ENCODE measurements at places on chromosomes 1 and 21.

DNA sequence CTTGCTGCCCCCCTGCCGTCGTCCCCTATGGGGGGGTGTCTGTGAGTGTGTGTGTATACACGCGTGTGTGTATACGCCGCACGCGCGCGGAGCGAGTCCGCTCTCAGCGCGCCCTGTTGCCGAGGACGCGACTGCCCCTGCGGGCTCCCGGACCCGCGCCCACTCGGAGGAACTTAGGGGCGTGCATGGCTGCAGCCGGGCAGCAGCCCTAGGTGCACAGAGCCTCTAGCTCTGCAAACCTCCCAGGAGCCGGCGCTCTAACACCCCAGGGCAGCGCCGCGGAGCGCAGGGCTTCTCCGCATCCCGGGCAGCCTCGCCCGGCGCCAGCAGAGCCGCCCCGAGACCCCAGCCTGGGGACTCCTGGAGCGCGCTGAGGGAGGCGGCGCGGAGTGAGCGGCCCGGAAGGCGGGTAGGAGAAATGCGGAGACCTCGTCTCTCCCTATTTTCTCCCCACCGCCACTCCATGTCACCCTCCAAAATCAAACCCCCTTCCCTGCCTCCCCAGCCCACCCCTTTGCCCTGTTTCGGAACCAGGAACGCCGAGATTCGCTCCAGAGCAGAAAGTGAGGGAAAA, 574 bp downstream of the ITPKB start:
- DNase-seq = peak; percentile 35

DNA sequence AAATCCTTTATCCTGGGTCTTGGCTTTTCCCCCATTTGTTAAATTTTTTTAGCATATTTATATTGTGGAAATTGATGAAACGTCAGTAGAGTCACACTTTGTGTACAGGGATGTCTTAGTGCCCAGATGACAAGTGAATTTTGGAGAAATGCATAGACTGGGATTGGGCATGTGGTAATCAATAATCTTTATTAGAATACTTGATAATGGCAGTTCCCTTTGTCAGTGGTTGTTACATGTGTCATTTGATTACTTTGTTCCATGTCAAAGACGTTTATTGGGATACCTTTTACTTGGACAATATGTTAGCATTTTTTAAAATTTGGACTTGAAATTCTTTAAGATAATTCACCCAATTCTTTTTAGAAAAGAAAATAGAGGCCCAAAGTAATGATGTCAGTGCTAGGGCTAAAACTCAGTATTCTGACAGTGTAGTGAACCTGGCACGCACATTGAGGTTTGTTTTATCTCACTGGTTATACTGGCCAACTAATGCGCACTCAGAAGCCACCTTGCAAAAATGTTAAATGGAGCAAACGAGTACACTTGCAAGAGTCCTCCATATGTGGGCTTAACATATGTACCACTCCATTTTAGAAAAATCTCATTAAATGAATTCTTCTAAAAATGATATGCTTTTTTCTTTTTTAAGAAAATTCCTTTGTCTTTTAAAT, 9.2 kb downstream of the PRPF38B start:
- no peak for DNase-seq

- DNase-seq = no peak
These were observed 578.3 kb upstream of the NR5A2 start for GRCh38 chr1:199449221-199449620.

GRCh38 chr1:18869847-18870594, 10.6 kb upstream of the TAS1R2 start:
- no peak for DNase-seq

GRCh38 chr1:14142397-14143100, 442.6 kb downstream of the PRDM2 start:
- DNase-seq = no peak

DNA sequence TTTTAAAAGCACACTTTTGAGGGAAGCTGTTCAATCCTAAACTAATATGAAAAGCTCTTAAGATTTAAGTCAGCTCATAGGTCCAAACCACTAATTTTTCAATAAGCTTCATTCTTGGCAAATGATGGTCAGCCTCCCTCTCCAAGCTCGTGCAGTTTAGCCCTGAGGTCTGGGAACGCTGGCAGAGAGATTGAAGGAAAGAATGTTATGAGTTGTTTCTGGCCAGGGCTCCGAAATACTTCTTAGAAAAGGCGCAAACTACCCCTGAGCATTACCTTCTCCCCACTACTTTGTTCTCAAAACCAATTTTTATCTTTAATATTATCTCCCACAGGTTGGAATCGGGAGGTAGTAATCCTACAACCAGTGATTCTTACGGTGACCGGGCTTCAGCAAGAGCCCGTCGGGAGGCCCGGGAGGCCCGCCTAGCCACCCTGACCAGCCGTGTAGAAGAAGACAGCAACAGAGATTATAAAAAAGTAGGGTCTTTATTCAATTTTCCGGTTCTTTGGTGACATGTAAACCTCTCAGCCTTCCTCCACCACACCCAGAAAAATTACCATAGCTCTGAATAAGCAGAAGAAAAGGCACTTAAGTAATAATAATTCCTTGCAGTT, 147.7 kb downstream of the SYT2 start:
- DNase-seq = no peak

DNA sequence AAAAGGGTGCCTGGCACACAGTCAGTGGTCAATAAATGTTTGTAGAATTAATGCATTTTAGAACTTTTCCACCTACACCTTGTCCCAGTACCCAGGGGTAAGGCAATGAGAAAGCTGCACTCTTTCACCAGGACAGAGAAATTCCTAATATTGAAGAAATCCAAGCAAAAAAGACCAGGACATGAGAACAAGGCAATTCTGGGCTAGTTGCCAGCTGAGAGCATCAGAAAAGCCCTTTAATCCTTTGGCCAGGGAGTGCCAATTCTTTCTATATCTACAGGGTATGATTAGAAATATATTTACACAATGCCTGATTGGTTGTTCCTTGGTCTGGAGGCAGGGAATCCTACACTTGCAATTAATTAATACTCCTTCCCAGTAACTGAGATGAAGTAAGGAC, 492.4 kb upstream of the NFIA start:
- no peak for DNase-seq

DNA sequence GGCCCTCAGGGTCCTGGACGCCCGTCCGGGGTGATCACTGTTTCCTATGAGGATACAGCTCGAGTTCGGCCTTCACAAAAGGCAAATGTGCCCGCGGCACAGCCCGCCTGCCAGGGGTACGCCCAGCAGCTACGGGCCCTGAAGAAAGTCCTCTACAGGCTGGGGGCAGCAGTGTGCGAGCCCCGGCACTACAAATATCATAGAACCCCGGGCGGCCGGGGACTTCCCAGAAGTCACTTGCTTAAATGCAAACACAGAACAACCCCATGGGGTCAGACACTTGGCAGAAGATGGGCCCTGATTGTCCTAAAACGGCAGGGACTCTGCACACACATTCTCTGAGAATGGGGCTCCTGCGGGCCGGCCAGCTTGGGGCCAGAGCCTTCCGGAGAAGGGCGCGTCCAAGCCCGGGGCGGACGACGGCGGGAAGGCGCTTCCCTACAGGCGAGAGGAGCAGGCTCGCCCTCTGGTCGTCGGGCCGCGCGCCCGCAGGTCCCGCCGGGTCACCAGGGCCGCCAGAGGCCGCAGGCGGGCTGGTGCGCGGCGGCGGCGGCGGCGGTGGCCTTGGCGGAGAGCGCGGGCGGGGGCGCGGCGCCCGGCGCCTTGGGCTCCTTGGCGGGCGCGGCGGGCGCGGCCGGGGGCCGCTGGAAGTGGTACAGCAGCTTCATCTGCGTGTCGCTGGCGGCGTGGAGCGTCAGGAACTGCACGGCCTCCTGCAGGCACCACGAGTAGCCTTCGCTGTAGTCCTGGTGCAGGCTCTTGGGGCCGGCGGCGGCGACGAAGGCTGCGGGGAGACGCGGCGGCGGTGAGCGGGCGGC, 888 bp downstream of the HES5 start:
- no peak for DNase-seq

- no peak for DNase-seq
These were observed 208.7 kb downstream of the PTPRU start for GRCh38 chr1:29444782-29445729.

DNA sequence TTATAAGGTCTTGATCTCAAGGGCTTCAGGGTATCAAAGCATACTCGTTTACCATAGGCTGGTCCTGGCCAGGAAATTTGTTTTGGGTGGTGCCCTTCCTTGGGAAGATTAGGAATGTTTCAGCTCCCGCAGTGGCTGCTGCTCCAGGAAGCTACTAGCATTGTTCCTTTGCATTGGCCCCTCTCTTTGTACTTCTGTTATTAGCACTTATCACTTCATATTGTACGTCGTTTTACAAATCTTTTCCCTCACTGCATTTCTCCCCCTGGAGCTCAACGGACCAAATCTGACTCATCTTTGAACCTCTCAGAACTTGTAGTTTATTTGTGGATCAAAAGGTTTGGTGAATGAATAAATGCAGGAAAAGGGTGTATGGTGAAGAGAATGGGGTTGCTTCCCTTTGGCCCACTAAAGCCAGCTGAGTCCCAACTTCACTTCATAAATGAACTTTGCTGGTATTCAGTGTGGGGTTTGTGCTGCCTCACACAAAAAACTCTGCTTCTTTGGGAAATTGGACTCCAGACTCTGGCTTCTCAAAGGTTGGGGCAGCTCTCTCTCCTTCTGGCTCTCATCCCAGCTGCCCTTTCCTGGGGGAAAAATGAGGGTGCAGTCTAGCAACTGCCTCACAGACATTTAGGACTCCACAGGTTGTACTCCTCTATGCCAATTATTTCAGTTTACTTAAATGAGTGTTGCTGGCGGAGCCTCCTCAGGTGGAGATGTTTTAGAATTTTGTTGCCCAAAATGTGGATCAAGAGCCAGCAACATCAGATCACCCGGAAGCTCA, 5.9 kb downstream of the GNAT2 start:
- no peak for DNase-seq

DNA sequence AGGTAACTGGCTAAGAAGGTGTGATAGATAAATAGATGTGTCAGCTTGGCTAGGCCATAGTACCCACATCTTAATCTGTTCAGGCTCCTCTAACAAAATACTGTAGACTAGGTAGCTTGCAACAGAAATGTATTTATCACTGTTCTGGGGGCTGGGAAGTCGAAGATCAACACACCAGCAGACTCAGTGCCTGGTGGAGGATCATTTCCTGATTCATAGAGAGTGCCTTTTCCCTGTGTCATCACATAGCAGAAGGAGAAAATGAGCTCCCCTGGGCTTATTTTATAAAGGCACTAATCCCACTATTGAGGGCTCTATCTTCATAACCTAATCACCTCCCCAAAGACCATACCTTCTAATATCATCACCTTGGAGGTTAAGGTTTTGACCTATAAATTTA, 532.7 kb upstream of the OLFM3 start:
- DNase-seq = no peak

DNA sequence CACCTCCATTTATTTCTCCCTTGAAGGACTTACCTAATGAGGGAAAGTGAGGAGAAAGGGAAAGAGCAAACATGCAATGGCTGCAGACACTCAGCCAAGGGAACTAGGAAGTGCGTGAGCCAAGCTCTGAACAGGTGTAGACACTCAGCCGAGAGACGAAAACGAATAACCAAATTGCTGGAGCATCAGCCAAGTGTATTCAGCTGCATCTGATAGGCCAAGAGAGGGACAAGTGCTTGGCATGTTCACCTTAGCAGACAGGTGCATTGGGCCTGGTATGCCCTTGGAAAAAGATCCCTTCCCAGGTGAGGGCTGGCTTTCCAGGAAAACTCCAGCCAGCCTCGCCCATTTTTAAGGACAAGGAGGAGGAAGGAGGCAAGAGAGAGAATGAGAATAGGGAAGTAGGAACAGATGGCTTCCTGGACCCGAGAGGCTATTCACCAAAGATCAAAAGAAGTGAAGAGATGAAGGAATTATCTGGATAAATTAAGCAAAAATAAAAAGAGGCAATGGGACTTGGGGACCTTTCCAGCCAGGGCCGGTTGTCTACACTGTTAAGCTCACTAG, 184.7 kb downstream of the TOMM20 start:
- DNase-seq = no peak

DNA sequence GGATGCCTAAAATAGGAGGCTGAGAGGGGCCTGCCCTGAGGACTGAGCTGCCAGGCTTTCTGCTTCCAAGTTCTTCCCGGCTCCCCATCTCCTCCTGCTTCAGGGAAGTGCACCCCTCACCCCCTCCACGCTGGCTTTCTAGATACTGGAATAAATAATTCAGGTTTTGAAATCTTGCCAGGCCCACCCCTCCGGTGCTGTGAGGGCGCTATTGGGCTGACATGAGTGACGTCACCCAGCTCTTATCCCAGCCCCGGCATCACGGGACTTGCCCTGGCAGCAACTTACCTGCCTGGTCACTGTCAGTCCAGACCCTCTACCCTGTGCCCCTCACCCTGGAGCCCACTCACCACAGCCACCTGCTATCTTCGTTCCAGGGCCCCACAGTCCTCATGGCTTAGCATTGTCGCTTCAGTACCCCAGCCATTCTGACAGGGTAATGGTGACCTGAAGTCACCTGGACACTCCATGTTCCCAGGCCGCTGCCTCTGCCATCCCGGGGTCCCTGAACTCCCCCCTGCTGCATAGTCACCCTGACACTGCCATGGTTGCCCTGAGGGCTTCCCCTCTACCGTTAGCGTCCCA, 819 bp upstream of the GPR3 start:
- DNase-seq = no peak
